ENCODE measurements at places on chromosomes 4 and X.

DNA sequence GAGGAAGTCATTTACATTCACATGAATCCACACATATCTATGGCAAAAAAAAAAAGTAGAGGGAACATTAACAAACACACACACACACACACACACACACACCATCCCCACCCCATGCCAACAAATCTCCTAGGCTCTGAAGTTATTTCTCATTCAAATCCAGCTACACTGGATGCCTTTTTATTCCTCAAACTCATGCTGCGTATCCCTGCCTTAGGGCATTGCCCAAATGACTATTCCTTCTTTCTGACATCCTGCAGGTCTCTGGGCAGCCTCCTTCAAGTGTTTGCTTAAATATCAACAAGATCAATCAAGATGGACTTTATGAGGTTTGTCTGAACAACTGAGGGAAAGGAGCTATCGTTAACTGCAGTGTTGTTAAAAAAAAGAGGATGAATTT, 106.5 kb upstream of the FAM9A start:
- no peak for DNase-seq

DNA sequence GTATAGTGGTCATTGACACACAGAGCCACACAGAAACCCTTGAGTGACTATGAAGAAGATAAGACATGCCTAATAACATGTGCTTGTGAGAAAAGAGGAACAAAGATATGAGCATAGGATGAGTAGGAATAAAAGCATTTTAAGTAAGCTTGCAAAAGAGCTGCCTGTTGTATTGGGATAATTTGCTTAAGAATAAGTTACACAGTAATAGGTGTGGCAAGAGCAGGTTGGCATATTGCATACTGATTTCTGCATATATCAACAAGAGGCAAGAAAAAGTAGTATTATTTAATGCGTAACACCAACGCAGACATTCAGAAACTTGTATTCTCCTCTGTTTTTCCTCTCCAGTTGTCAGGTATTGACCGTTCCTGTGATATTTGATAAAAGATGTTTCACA, 111.5 kb upstream of the UGT8 start:
- no peak for DNase-seq

DNA sequence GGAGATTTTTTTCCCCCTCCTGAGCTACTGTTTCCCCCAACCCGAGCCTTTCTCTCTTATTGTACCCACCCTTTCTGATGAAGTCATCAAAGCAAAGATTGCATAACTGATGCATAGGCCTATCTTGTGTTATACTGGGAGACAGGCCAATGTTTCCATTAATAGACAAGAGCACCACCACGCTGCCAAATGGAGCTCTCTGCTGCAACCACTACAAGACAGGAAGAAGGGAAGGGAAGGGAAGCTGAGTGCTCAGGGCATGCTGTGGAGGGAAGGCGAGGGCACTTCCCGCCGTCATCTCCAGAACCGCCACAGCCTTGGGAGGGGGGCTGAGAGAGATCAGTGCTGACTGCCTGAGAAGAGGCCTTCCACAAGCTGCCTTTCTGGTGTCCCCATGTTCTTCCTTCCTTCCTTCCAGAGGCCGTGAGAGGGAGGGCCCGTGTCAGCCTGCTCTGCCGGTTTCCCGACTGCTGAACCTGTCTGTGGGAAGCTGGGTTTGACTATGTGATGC, 75.0 kb downstream of the MGST2 start:
- peak; percentile 14 for DNase-seq

GRCh38 chrX:16137416-16138107, 14.2 kb downstream of the GRPR start:
- no peak for DNase-seq

GRCh38 chrX:18291006-18291545, 63.4 kb downstream of the SCML2 start:
- no peak for DNase-seq

- peak; percentile 90 for DNase-seq
These were observed 219.8 kb downstream of the ZNF674 start for GRCh38 chrX:46325312-46325877.

- no peak for DNase-seq
These were observed 15.5 kb downstream of the SMIM10L2A start for GRCh38 chrX:135436966-135437866.

All from ACHN (cell line).